ENCODE measurements at places on chromosomes 11 and 22. TPM values are rescaled to one million over a fixed set of nuclear protein-coding genes. Genes with fewer than 3 reads are reported as not detected.

NCR3LG1 gene
- total RNA-seq = 2.3 TPM

RFPL3 gene
- not detected for total RNA-seq

GRCh38 chr11:71425860-71426259 lies 22.3 kb downstream of the DHCR7 start:
- DNase-seq = no peak

DNA sequence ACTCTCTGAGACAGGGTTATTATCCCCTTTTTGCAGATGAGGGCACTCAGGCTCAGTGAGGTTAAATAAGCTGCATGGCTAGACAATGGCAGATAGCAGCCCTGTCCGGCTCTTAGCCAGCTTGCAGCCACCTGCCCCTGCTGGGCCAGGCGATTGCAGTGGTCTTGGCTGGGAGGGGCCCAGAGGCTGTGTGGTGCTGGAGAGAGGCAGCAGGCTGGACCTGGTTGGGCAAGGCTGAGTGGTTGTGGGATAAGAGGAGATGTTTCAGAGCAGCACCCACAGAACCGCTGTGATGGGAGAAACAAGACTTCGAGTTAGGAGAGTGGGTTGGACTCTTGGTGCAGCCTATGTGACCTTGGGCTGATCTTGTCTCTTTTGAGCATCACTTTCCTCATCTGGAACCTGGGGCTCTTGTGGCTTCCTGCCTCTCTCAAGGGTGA lies 25.5 kb downstream of the PTPRJ start:
- no peak for DNase-seq

GRCh38 chr22:24485608-24486007 lies 9.5 kb upstream of the UPB1 start:
- no peak for DNase-seq

DNA sequence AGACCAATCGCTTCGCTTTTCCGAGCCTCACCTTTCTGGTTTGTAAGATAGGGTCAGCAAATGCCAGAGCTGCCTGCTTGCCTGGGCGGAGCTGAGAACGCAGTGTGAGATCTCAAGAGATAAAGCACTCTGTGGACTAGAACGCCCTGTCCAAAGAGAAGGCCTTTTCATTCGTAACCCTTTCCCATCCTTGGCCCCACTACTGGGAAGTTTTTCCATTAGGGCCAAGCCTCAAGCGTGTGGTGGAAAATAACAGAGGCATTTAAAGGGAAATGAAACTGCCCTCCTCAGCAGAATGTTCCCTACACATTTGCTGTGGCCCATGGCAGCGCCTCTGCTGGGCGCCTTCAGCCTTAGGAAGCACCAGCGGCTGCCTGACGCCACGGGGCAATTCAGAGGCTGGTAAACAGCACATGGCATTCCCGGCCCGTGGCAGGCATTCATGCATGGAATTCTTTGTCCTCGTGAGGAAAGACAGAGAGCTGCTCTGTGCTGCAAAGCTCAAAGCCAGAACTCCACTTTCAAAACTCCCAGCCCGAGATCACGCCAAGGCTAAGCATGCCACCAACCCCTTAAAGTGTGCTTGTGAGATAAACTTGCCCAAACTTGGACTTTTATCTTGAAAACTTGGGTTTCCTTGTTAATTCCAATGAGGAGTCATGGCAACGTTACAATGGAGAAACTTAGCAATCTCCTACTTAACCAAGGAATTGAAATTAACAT lies 38.1 kb downstream of the AHNAK start:
- DNase-seq = peak; percentile 90

DNA sequence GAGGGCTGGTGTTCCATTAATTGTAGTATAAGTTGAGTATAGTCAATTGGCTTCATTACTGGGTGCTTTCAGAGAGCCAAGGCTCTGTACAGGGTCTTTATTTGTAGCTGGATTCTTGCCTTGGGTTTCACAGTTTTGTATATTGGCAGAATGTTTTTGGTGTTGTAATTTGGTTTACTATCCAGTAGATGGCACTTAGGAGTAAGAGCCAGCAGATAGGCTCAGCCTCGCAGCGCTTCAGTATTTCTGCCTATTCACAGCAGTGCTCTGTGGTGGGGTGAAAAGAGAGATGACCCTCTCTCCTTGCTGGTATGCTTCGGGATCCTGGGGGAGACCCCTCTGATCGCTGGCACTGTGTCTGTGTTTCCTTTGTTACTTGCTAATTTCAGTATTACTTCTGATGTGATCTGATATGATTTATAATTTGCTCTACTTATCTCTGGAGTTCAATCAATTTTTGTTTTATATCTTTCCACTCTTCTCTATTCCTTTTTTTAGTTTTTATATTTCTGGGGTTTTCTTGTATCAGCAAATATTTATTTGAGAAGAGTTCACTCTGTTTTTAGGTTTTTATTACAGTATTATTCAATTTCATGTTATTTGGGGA lies 52.2 kb downstream of the ANO5 start:
- peak; percentile 50 for DNase-seq

DNA sequence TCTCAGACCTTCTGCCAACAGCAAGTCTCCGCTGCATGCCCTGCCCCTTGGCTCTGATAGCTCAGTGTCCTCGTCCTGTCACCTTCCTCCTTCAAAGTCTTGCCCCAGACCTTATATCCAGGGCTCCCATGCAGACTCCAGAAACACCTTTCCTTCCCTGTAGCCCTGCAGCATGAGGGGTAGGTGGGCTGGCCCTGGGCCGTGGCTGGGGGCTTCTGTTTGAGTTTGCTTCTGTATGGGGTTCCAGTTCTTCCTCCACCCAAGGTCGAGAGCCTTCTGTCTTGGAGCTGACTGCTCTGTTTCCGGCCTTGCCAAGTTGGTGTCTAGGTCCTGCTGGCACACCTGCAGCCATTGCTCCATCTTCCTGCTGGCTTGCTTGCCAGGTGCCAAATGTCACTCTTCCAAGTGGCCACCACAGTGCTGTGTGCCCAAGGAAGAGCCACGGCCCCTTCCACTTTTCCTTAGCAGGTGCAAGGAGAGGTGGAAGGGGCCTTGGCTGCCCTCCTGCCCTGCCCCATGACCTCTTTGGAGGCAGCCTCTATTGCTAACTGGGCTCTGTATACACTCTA lies 74.8 kb upstream of the NECTIN1 start:
- no peak for DNase-seq

DNA sequence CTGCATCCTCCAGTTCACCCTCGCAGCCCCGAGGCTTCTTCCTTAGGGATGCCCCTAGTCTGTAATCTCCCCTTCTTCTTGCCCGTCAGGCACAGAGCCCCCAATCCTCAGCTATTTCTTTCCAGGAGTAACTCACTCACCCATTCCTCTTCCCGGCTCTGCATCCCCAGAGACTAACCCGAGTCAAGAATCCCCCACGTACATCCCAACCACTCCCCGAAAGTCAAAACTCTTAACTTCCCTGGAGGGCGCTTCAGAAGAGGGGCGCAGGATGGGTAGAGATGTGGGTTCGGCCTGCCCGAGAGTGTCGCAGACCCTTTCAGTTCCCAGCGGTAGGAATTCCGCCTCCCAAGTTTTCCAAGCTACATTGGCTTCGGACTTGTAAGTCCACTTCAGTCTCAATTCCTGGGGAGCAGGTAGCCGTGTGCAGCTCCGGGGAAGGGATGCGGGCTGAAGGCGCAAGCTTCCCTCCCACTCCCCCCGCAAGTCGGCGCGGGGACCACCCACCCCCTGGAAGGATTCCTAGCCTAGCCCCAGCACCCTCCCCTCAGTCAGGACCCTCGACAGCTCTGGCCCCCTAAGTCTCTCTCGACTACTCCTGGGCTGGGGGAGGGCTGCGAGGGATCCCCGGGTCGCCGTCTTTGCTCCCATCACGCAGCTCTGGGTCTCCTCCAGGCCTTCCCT lies 871 bp downstream of the BDNF start:
- peak; percentile 9 for DNase-seq

DNA sequence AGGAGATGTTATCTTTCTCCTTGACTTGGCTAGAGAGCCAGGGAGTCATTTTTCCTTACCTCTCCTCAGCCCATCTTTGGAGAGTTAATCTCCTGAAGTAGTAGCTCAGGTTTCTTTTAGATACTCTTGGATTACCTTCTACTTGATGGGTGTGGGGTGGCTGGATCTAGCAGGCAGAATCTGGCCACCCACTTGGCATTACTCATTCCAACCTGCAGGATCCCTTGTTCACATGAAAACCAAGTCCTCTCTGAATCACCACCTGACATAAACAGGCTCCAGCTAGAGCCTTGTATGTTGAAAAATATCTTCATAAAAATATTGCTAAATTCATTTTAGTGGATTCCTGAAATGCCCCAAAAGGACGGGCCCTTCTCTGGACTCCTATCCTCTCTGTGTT lies 250.6 kb upstream of the PLET1 start:
- DNase-seq = no peak

DNA sequence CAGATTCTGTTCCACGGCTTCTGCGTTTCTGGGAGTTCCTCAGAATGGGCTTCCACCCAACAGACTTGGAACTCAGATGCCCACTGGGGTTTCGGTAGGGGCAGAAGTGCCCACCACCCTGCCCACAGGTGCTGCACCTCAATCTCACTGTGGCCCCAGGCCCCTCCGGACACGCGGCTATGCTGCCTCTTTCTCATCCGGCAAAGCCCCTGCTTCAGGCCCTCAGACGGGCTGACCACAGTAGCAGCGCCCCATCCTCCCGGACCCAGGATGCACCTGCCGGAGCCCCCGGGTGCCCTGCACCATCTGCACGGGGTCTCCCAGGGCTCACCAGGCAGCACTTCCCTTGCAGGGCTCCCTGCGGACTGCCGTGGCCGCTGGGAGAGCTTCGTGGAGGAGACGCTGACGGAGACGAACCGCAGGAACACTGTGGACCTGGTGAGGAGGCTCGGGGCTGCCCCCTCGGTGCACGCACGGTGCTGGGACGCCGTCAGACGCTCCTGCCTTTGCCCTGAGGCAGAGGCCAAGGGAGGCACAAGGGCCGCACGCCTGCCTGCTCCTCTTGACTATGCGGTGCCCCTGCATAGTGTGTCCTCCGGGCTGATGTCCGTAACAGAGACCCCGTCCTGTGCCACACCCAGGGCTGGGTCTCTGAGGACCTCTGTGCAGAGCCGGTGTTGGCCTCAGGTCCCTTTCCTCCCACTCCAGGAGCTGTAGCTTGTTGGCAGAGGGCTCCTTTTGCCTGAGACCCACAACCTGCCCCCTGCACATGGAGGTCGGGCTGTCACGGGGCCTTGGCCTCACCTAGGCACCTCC lies 38.6 kb downstream of the SBF1 start:
- no peak for DNase-seq

GRCh38 chr11:66473167-66473566 lies 6.5 kb downstream of the PELI3 start:
- no peak for DNase-seq

GRCh38 chr11:1521382-1522080 lies 35.0 kb upstream of the MOB2 start:
- DNase-seq = no peak

DNA sequence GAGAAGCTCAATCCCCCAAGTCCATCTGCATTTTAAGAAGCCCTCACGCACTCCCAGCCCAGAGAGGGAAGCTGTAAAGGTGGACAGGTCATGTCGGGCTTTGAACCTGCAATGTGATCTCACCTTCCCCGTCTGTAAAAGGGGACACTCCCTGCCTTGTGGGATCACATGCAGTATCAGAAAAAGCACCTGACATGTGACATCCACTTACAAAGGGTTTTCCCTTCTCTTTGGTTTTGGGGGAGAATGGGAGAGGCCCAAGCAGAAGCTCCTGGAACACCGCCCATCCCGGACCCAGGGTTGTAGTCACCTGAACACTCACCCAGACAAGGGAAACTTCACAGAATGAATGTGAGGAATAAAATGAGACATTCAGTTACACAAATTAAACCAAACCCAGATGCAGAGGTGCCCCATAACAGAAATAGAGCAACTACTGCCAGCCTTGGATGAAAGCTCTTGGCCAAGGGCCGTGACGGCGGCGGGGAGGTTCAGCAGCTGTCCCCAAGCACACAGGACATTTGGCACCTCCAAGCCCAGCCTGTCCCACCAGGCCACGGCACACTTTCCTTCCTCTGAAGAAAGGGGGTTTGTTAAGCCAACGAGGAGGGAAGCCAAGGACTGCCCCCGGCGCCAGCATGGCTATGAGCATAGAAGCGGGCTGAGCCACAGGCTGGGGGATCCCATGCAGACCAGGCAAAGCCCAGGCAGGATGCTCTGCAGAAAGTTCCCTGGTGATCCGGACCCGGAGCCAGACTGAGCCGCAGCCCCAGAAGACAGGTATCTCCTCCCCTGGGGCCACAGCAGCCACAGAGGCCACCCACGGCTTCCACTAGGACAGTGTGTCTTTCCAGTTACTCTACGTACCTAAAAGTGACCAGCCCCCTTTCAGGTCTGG lies 3.8 kb downstream of the BID start:
- DNase-seq = no peak

DNA sequence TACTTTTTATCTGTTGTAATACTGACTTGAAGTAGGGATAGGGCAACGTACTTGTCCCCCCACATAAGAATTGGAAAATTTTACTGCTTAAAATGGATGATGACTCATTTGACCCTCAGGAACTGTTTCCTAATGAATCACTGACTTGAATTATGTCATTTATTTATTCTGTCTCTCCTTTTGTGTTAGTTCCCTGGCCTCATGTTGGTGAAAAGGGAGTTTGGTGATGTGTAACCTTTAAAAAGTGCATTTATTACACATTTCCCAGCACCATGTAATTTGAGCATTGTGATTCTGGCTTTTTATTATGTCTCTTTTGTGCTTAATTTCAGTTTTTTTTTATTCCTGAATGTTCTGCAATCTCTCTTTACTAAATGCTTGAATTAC lies 20.3 kb upstream of the PGM2L1 start:
- DNase-seq = no peak

DNA sequence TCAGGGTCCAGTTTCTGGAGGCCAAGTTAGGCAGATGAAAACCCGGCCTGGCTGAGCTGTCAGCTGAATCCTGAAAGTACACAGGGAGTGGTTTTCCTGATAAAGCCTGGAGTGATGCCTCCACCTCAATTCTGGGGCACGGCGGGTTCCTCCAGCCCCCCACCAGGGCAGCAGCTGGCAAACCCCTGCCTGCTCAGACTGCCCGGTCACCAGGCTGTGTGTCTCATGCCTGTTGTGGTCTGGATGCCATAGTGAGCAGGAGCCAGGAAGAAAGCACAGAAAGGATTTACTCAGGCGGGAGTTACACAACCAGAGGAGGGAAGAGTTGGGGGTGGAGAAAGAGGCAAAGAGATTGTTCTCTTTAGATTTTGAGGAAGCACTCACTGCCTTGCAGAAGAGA lies 119.9 kb upstream of the RASSF10 start:
- DNase-seq = peak; percentile 67

- no peak for DNase-seq
These were observed 8.0 kb downstream of the CAPN5 start for GRCh38 chr11:77074626-77075221.

- DNase-seq = no peak
These were observed 122.8 kb downstream of the SHANK2 start for GRCh38 chr11:71129624-71130023.

DNA sequence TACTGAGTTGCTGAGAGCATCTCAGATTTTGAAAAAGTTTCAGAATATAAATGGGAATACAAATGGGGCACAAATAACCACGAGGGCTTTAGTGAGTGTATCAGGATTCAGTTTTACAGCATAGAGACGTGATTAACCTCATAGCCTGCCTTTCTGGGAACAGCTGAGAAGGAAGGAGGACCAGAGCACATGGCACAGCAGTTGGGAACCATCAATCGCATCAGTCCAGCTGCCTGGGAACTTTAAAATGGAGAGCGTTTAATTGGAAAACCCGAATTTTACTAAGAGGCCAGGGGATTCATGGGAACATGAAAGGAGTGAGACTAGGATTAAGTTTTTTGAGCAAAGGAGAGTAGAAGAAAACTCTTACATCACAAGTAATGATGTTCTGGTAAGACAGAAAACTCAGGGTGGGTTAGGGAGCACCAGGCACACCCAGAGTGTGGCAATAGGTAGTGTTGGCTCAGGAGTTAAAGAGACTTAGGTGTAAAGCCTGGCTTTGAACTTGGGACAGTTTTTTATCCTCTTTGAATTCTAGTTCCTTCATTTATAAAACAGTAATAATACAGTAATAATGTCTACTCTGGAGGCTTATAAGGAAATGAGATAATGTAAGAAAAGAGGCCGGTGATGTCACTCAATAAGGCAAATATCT lies 40.2 kb downstream of the FZD4 start:
- no peak for DNase-seq
